Natural killer cell (primary cell): ENCODE measurements at places on chromosomes 3 and 15.
A peak's percentile ranks its signal among the peaks of the same experiment; 100 is the strongest.

DNA sequence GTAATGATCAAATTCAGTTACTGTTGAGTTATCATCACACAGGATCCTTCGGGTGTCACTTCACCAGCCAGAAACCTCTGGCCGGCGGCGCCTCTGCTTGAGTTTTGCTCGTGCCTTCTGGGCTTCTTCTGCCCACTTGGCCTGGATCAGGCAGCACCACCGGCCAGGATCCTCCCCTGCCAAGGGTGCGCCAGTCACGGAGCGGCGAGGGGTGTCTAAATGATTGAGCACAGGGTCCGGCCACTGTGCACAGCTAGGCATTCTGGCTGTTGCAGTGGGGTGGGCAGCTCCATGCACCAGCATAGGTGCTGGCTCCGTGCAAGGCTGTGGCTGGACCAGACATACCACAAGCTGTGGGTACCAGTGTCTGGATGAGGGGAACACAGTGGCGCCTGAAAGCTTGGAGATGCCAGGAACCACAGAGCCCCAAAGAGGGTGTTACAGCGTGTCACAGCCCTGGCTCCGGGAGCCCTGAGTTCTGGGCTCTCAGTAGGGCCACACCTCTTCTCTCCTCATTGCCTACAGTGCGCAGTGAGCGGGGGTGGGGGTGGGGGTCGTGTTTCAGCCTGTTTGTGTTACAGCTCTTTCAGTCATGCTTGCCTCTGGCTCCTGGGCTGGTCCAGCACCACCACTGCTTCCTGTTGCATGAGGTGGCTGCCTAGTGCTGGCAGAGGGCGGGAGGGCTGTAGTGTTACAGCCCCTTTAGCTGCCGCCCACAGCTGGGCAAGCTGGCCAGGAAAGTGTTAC is 169.4 kb downstream of the FNDC3B start:
- no peak for DNase-seq

- no peak for DNase-seq
Observed at GRCh38 chr3:188798556-188799145, 373.1 kb upstream of the TPRG1 start.

GRCh38 chr3:148697306-148698189 is at the start of gene AGTR1:
AGTR1 (plus strand) TSS chr3:148697903; CDS start chr3:148741036, 43,133 bp downstream.
- no peak for DNase-seq

DNA sequence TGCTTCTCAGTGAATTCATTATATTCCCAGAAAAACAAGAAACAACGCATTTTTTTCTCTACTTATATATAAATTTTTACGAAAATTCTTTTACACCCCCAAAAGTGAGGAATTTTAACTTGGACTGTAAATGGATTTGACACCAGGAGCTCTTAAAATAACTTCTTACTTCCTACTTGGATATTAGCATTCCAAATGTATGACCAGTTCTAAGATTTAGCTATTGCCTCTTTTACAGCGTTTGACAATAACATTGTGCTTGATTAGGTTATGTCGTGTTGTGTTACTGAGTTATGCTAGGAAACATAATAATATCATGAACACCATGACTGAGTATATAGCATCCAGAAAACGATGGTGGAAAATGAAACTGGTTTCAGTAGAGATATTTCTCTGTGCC is 177.0 kb downstream of the CNTN6 start:
- DNase-seq, result no peak

GRCh38 chr3:175965036-175965435 is 1105.9 kb downstream of the NAALADL2 start:
- DNase-seq, result no peak

DNA sequence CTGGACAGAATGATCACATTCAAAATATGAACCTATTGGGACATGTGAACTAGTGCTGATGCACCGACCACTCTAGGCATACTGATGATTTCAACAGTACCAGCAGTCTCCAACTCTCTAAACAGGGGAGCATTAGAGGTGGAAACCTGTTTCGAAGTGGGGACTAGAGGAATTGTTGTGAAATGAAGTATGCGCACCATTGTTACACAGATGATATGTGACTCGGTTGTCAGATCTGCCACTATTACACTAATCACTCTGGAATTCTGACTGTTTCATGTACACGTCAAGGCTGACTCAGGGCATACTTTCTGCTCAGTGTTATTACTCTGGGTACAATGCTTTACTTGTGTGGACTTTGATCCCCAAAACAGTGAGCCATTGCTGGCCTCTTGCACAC is 198.2 kb upstream of the UBE2E2 start:
- DNase-seq, result no peak

DNA sequence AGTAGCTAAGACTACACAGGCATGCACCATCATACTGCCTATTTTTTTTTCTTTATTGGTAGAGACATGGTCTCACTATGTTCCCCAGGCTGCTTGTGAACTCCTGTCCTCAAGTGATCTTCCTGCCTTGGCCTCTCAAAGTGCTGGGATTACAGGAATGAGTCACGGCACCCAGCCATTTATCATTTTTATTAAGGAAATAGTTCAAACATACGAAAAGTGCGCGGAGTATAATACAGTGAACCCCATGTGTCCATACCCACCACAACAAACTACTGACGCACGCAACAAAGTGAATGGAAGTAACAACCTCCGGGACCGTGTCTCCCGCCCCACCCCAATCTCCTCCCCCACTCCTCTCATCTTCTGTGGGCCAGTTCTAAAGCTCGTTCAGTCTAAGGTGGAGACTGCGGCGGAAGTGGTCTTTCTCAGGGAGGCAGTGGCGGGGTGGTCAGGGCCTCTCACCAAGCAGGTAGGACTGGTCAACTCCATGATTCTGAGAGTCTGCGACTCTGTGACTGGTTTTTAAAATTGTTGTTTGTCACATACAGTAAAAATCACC is 42.1 kb downstream of the DNAJB8 start:
- no peak for DNase-seq

GRCh38 chr3:50674349-50675178 is at the start of gene DOCK3:
DOCK3 (plus strand) TSS chr3:50674927; CDS start chr3:50675264, 337 bp downstream.
- peak; percentile 61 for DNase-seq

GRCh38 chr3:59751606-59752005 is 701.8 kb upstream of the CFAP20DC start:
- no peak for DNase-seq

DNA sequence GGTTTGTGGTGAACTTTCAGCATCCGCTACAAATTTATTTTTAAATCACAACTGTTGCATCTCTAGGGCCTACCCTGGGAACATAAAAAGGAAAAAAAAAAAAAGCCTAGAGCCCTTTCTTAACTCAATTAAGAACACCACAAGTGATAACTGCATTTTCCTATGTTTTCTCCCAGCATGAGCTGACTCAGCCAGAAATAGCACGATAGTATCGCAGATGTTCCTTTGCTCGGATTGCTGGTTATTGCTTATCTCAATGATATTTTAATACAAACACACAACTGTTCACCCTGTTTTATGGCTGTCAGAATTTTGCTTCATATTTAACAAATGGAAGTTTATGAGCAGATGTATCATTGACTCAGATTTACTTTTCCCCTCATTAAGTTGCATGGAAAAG is 251.8 kb upstream of the SUCLG2 start:
- DNase-seq, result no peak
